Esophagus squamous epithelium (tissue), 5 donors: ENCODE measurements at places on chromosomes 16 and 17.

DNA sequence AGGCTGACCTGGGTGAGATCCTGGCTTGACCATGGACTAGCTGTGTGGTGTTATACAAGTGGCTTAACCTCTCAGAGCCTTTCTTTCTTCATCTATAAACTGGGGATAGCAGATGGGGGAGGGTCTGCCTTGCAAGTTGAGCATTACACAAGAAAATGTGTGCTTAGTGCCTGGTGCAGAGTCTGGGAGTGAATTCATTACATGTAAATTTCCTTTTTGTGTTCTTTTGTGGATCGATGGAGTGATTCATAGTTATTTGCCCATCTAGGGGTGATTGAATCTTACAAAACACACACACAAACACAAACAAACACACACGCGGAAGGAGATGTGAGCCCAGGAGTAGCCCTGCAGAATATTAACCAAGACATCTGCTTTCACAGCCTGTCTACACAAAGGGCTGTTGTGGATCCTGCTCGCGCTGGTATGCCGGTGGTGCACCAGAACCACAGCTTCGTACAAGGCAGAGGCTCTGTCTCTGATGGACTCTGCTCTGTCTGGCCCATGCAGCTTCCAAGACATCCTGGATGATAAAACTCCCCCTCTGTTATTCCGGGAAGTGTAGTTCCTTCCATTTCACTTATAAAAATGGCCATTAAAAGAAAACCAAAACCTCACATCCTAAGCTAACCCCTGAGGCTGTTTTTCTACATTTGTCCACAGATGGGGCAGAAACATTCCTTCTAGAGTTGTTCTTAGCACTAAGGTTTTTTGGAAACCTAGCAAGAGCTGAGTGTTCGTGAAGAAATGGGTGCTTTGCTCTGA lies 86.1 kb downstream of the UTP18 start:
- no peak for DNase-seq

GRCh38 chr16:89827383-89828198 lies 684 bp upstream of the SPIRE2 start:
- DNase-seq = no peak

- no peak for DNase-seq
Measured at GRCh38 chr16:22642416-22643088, 131.9 kb downstream of the NPIPB5 start.

GRCh38 chr17:62681061-62681938 lies 53.8 kb downstream of the MRC2 start:
- no peak for DNase-seq

DNA sequence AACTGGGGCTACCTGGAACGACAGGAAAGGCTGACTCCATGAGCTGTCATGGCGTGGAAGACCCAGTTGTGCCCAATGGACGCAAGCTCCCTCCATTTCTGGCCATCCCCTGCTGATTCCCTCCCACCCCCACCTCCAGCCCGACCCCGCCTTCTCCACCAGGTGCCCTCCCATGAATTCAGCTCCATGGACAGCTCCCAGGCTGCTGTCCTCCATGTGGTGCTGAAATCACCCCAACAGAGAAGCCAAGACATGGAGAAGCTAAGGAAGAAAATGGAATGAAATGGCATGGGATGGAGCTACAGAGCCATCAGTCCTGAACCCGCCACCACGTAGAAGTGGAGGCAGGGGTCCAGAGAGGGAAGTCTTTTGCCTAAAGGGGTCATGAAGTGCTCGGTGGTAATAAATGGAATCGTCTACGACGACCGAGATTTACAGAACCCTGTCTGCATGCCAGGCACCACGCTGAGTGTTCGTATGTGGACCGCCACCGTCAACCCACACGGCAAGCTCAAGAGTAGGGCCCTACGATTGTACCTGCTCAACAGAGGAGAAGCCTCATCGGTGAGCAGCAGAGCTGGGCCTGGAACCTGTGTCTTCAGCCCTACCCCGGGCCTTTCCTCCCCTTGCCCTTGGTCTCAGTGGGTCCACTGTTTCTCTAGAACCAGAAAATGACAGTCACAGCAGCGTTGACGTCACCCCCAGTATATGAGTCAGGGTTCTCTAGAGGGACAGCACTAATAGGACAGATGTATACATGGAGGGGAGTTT lies 9.3 kb upstream of the ZC3H18 start:
- no peak for DNase-seq

DNA sequence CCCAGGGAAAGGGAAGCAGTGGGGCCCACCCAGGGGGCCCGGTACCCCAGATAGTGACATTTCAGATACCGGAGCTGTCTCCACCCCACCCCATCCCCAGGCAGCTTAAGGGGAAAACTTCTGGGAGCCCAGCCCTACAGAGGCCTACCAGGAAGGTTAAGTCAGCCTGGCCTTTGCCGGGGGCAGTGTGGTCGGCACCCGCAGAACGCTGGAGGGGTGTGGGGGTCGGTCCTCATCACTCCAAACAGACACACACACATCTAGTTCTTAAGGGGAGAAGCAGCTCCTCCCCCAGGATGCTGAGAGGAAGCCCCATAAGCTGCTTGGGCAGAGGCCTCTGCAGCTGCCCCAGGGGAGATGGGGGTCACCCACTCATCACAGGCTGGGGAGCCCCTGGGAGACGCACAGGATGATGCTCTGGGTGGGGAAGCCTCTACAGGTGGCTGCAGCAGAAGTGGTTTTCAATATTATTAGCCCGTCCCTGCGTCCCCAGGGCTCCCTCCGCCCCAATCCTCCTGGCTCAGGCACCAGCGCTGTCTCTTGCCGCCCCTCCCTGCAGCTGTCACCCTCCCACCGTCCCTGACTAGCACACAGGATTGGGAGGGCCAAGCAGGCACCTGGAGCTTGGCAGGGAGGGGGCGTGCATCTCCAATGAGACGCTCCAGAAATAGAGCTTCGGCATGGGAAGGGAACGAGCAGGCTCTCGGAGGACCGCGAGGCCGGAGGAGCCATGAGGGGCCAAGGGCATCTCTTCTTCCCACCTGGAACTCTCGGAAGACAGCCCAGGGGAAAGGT lies 1.4 kb upstream of the ABR start:
- no peak for DNase-seq

- DNase-seq = no peak
Measured at GRCh38 chr16:58970775-58971174, 236.7 kb upstream of the GOT2 start.

- DNase-seq = no peak
Measured at GRCh38 chr17:20952183-20952582, 90.6 kb downstream of the USP22 start.

DNA sequence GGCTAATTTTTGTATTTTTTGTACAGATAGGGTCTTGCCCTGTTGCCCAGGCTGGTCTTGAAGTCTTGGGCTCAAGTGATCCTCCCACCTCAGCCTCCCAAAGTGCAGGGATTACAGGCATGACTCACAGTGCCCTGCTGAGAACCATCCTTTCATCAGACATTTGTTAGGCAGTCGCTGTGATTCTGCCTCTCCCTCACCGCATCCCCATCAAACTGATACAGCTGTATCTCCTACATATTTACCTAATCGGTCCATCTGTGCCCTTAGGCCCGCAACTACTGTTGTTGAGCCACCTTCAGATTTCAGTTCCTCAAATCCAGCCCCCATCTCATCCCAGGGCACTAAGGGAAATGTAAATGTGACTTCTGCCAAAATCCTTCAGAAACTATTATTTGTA lies 2.0 kb upstream of the SLC43A2 start:
- no peak for DNase-seq

- DNase-seq = no peak
Measured at GRCh38 chr17:82457073-82457928, 1.2 kb upstream of the NARF start.

DNA sequence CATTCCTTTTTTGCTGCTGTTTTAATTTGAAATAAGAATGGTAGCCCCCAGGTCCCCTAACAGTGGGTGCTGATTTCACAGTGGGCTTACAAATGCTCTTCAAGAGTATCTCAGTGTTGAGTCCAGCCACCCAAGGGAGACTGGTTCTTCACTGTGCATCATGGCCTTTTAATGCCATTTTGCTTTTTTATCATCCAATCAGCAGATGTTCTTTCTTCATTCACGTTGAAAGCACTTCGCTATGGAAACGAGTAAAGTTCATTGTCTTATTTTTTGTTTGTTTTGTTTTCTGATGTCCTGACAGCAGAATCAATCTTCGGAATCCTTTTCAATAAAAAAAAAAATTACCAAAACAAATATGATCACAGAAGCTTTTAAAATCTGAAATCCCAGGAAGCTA lies 429.0 kb downstream of the MAF start:
- no peak for DNase-seq

DNA sequence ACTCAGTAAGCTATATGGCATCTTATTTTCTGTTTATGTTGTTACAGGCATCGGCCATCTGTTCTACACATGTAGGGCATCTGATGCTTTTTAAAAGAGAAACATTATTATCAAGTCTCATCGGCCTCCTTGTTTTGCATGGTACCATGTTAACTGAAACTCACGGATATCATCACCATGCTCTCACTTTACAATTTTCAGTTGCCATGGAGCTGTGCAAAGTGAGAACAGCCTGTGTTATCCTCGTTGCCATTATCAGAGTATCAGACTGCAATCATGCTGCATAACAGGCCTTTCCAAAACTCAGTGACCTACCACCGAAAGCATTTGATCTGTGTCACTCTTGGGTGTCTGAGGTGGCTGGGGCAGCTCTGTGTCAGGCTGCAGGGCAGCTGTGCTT lies 110.3 kb downstream of the C17orf67 start:
- DNase-seq = no peak

- DNase-seq = no peak
Measured at GRCh38 chr17:80011989-80012555, 23.6 kb downstream of the TBC1D16 start.
